ENCODE measurements at places on chromosomes 2 and 18. TPM values are rescaled to one million over a fixed set of nuclear protein-coding genes. Genes with fewer than 3 reads are reported as not detected.

LINC00305 gene
- not detected for total RNA-seq

MDH1B gene
- 1.8 TPM for total RNA-seq

VAMP8 gene
- total RNA-seq, result 2.1 TPM

DTNA gene
- total RNA-seq, result 28.2 TPM

RSAD2 gene
- total RNA-seq, result 1.7 TPM

SLC38A11 gene
- 0.50 TPM for total RNA-seq

RTP5 gene
- not detected for total RNA-seq
